Mucosa of gallbladder (tissue), 1 donor: ENCODE measurements at places on chromosomes 7 and 10.

- peak; percentile 51 for DNase-seq
Observed at GRCh38 chr7:134726581-134726980, 52.9 kb upstream of the CALD1 start.

DNA sequence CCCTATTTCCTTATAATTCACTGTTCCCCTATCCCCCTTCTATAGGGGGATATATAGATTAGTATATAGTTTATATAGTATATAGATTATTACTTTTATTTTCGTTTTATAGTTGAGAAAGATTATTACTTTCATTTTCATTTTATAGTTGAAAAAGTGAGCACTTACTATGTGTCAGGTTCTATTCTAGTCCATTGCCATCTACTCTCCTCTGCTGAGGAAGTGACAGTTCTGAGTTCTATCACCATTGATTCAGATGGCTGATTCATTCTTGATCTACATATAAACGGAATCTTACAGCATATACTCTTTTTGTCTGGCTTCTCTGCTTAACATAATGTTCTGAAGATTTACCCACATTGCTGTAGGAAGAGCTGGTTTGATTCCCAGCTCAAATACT, 20.7 kb upstream of the CAV2 start:
- DNase-seq = no peak

GRCh38 chr7:115505136-115505535, 525.4 kb downstream of the TFEC start:
- DNase-seq = no peak

DNA sequence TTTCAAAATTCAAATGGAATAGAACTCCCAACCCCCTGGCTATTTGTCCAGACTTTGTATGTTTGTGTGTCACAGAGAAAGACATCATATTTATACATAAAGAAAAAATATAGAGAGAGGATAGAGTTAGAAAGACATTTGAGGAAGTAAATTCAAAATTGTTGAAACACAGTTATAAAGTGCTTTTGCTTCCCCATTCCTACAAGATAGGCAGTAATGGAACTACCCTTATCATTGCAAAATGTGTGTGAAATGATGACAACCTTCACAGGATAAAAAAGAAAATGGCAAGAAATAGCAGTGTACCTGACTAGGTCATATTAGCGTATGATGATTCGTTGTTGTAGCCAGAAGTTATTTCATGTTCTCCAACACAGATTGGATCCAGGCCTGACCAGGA, 63.1 kb downstream of the FZD1 start:
- DNase-seq = no peak

GRCh38 chr10:121337427-121337826, 260.8 kb downstream of the FGFR2 start:
- DNase-seq = peak; percentile 20

- no peak for DNase-seq
Observed at GRCh38 chr7:47361746-47362215, 220.1 kb downstream of the TNS3 start.

GRCh38 chr7:66839814-66840213, 81.2 kb upstream of the TMEM248 start:
- no peak for DNase-seq

GRCh38 chr10:73232887-73233286, 14.2 kb downstream of the DNAJC9 start:
- DNase-seq = no peak

- no peak for DNase-seq
Observed at GRCh38 chr10:33524041-33524440, 189.6 kb upstream of the NRP1 start.

GRCh38 chr7:153935095-153935494, 117.1 kb upstream of the DPP6 start:
- DNase-seq = no peak

DNA sequence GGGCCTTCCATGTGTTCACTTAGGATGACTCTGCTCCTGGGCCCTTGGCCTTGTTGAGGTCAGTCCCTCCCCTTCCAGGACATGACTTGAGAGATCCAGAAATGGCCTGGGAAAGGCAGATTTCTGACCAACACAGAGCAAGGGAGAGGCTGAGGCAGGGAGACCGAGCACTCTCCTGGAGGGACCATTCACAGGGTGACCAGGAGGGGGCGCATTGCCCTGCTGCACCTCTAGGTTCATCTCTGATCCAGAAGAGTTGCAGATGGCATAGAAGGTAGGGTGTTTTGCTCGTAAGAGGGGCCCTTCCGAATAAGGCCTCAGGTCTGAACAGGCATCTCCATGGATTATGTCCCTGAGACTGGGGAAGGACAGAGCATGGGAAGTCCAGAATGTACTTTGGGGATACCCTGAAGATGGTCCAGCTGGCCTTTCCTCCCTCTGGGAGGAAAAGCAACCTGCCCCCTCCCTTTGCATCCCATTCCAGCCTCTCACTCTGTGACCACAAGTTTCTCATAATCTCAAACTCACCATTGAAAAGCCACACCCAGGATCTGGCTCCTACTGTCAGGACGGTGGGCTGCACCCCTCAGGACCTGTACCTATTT, 6.6 kb downstream of the DMBT1 start:
- DNase-seq = no peak

DNA sequence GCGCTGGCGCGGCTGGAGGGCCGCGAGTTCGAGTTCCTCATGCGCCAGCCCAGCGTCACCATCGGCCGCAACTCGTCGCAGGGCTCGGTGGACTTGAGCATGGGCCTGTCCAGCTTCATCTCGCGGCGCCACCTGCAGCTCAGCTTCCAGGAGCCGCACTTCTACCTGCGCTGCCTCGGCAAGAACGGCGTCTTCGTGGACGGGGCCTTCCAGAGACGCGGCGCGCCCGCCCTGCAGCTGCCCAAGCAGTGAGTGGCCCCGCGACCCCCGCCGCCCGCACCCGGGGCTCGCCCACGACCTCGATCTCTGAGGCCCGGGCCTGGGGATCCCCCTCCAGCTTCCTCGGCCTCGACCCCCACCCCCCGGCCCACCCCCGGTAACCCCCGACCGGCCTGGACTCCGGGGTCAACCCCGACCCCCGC, 537 bp downstream of the FOXK1 start:
- DNase-seq = no peak

DNA sequence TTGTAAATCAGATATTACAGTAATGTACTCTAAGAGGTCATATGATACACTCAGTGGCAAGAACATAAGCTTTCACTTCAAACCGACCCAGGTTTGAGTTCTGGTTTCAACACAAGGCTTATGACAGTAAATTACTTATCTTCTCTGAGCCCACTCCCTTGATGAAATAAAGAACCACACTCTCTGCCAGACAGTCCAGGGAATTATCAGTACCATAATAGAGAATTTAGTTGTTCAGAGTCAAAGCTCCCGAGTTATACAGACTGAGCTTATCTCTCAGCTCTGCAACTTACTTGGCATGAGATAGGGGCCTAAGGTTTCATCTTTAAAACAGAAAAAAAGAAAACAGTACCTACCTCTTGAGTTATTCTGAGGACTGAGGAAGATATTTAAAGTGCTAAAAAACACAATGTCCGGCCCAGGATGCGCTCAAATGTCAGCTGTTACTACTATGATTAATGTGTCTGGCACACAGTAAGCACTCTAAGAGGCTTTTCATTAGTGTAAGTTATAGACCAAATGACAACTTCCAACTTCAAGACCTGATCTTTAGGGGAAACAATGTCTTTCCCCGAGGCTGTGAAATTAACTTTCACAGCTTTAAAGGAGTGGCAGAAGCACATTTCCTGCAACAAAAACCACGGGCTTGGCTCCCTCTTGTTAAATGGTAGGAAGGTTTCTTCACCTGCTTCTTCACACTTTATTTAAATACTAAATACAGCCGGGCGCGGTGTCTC, 38.1 kb downstream of the UBE2H start:
- no peak for DNase-seq

GRCh38 chr7:30330134-30331111, 46.0 kb downstream of the ZNRF2 start:
- no peak for DNase-seq

DNA sequence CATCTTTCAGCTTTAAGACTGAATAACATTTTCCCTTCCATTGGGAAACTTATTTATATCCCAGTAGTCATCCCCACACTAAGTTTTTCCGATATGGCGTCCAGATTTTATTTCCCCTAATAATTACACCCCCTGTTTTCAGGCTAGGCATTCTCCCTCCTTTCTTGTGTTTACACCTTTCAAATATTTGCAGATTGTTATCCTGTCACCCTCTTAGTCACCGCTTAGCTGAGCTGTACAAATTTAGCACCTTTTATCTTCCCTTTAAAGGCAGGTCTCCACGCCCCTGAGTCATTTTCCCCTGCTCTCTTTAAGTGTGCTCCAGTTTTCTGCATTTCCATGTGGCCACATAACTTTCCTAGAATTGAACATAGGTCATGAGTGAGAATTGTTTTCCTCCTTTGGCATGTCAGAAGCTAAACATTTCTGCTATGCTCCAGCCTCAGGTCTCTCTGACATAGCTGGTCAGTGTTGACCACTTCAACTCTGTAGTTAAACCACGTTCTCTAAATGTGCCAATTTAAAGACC, 47.4 kb downstream of the LRRC4 start:
- no peak for DNase-seq

GRCh38 chr7:117044664-117045063, 91.4 kb downstream of the ST7 start:
- no peak for DNase-seq

DNA sequence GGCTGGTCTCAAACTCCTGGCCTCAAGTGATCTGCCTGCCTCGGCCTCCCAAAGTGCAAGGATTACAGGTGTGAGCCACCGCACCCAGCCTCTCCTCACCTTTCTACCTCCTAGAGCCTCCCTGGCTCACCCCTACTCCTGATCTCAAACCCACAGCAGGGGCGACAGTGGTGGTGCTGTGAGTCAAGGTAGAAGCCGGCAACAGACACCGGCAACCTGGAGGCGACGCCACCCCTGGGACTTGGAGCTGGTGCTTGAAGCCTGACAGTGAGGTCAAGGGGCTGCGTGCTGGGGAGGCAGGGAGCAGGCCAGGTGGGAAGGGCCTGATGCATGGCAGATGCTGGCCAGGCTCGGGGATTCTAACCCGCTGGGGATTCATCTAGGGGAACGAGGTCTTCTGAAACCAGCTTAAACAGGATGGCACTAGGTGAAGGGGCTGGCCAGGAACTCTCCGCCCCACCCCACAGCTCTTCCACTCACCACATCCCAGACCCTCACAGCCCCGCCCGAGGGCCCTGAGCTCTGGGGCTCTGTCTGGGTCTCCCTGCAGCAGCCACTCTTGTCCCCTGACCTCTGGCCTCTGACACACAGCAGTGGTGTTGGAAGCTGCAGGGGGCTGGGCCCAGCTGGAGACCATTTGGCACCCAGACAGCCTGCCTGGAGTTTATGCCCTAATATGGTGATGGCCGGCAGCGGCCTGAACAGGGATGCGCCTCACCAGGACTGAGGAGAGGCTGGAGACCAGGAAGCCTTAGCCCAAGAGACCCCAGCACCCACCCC, 16.4 kb downstream of the KCNH2 start:
- DNase-seq = no peak

DNA sequence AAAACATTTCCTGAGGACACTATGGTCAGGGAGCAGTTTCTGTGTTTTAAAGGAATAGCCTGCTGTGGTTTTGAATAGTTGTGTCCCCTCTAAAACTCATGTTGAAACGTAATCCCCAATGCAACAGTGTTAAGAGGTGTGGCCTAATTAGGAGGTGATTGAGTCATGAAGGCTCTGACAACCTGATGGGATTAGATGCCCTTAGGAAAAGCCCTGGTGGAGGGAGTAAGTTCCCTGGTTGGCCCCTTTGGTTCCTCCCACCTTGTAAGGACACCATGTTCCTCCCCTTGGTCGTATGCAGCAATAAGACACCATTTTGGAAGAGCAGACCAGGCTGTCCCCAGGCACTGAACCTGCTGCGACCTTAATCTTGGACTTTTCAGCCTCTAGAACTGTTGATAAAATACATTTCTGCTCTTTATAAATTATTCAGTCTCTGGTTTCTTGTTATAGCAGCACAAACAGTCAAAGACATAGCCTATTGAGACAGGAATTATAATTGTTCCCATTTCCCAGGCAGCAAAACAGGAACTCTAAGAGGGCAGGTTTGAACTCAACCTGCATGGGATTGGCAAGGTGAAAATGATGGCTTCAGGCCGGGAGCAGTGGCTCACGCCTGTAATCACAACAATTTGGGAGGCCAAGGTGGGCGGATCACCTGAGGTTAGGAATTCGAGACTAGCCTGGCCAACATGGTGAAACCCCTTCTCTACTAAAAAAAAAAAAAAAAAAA, 20.5 kb upstream of the TNS3 start:
- DNase-seq = no peak

- no peak for DNase-seq
Observed at GRCh38 chr7:63114371-63114985, 884.2 kb upstream of the ZNF722 start.

- no peak for DNase-seq
Observed at GRCh38 chr10:101079874-101080273, 18.1 kb downstream of the KAZALD1 start.

DNA sequence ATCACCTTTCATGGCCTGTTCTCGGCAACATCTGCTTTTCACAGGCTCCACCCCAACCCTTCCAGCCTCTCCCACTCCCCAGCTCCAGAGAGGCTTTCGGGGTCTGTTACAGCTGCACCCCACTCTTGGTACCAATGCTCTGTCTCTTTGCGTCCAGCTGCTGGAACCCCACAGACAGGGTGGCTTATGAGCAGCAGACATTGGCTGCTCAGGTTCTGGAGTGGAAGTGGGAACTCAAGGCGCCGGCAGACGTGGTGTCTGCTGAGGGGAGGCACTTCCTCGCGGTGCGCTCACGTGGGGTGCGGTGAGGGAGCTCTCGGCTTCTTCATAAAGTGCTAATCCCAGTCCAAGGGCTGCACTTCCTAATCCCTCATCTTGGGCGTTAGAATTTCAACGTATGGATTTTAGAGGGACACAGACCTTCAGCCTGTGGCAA, 185.7 kb downstream of the ELFN1 start:
- DNase-seq = no peak

DNA sequence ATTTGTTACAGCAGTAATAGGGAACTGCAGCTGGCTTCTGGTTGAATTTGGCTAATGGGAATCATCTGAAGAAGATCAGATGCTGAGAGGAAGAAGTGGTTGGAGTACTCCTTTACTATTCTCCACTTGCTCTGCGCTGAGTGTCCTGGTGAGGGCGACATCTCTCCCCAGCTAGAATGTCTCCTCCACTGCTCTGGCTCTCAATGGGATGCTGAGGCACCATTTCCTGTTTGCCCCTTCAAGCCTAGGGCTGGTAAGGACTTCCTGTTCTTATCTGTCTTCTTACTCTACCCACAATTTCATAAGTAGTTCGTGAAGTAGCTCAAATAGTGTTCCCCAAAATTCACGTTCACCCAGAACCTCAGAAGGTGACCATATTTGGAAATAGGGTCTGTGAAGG, 43.2 kb upstream of the TES start:
- no peak for DNase-seq

- peak; percentile 85 for DNase-seq
Observed at GRCh38 chr7:48109848-48110663, 21.0 kb downstream of the UPP1 start.

DNA sequence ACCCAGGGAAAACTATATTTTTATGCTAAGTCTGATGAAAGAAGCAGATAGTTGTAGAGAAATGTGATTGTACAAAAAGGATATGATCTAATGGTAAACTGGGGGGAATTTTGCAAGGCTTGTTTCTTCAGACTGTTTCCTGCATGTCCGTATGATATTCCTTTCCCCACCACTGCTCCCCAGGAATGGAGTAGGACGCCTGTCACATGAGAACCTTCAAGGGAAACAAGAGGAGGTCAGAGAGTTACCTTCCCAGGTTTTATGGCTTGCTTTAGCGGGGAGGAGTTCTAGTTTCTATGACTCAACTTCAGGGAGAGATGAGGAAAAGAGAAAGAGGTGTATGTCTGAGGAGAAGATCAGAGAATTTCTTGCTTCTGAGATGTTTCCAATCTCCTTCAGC, 16.4 kb upstream of the ITPRID1 start:
- DNase-seq = no peak

GRCh38 chr10:117444497-117445040, 69.3 kb upstream of the PDZD8 start:
- no peak for DNase-seq
